ENCODE measurements at places on chromosomes 4 and X. TPM values are rescaled to one million over a fixed set of nuclear protein-coding genes. Genes with fewer than 3 reads are reported as not detected.

Gene GUF1
- total RNA-seq = 26.3 TPM

Gene PDCL2
- not detected for total RNA-seq

Gene SASH3
- total RNA-seq = not detected

Gene HOPX
- 3.1 TPM for total RNA-seq

Gene ARMCX5
- total RNA-seq = 19.9 TPM

Gene FGFBP2
- not detected for total RNA-seq

DNA sequence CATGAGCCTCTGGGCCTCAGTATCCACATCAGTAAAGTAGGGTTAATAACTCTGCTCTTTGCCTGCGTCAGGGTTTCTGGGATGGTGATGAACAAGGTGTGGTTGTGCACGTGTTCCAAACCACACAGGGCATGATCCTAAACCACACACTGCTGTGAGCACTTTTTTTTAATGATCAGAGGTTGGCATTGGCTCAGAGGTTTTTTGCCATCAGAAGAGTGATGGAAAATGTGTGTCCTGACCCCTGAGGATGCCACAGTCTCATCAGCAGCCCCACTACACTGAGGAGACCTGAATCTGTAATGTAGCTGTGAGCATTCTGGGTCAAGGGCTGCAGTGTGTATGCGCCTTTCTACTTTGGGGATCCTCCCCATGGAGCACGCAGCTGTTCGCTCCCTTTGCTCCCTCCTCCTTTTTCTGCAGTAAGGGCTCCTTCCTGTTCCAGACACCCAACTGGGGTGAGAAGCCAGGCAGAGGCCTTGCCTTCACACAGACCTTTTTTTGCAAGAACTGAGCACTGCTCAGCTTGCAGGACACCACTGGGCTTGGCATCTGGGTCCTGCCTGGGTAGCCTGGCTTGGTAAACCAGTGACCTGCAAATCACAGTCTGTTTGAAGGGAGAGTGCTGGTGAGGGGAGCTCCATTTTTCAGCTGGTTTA is 87.5 kb downstream of the MAMLD1 start:
- H3K27me3 ChIP-seq = no peaks in the 10 kb centered on the region
- H3K36me3 ChIP-seq = no peaks in the 10 kb centered on the region
- no peak for DNase-seq
- no peak overlapping the region for H3K4me3 ChIP-seq
- H3K27ac ChIP-seq = no peak overlapping the region
- H3K4me1 ChIP-seq = no peaks in the 10 kb centered on the region

GRCh38 chr4:62953752-62954151 is 1455.5 kb downstream of the TECRL start:
- no peaks in the 10 kb centered on the region for H3K4me1 ChIP-seq
- H3K27ac ChIP-seq = no peak overlapping the region
- no peaks in the 10 kb centered on the region for H3K27me3 ChIP-seq
- no peak overlapping the region for H3K4me3 ChIP-seq

DNA sequence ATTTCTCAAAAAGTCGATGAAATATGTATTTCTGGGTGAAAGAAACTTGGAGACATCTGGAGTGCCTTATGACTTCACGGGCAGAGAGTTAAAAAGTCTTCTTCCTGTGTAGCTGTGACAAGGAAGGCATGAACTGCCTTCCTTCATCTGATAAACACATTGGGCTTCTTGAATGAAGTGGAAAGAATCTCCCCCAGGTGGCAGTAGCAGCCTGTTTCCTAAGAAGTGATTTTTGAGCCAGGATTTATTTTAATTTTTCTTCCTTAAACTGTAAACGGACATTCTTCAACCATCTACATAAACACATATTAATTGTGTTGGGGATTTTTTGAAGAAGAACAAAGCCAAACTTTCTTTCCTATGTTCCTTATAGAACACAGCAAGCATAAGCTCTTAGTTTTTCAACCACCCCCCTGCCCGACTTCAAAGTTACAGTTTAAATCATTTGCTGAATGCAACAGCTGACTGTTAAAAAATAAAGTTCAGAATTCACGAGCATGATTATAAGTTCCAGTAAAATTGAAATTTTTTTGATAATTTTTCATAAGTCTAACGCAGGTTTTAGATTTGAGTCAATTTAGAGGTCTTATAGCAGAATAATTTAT is 980 bp upstream of the GIMD1 start:
- DNase-seq = no peak
- H3K27ac ChIP-seq = no peak overlapping the region
- H3K36me3 ChIP-seq = no peaks in the 10 kb centered on the region
- peaks cover 12% of the 10 kb centered on the region for H3K4me1 ChIP-seq

DNA sequence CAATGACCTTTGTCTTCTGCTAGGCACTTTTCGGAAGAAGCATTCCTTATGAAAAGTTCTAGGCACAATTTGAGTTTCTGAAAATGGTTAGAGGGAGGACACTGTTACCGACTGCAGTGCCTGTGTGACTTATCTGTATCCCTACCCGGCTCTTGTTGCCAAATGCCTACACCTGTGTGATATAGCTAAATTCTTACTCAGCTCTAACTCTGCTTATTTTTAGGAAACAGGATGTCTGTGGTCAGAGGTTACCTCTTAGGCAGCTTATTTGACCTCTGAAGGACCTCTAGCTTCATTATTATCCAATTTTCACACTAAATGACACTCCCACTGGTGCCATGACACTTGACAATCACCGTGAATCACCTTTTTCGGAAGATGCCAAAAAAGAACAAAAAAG is 561.1 kb upstream of the SMIM31 start:
- no peak overlapping the region for H3K27ac ChIP-seq
- H3K4me3 ChIP-seq = no peak overlapping the region

- H3K4me1 ChIP-seq = peaks cover 13% of the 10 kb centered on the region
- no peaks in the 10 kb centered on the region for H3K27me3 ChIP-seq
- DNase-seq = no peak
- peak overlapping the region; percentile 64 for H3K27ac ChIP-seq
- H3K36me3 ChIP-seq = no peaks in the 10 kb centered on the region
- H3K4me3 ChIP-seq = peak overlapping the region; percentile 42
Measured at GRCh38 chr4:96149894-96150293, 310.0 kb downstream of the PDHA2 start.

- no peaks in the 10 kb centered on the region for H3K36me3 ChIP-seq
- H3K27me3 ChIP-seq = no peaks in the 10 kb centered on the region
- no peak for DNase-seq
Measured at GRCh38 chr4:103754844-103755243, 35.1 kb upstream of the TACR3 start.

DNA sequence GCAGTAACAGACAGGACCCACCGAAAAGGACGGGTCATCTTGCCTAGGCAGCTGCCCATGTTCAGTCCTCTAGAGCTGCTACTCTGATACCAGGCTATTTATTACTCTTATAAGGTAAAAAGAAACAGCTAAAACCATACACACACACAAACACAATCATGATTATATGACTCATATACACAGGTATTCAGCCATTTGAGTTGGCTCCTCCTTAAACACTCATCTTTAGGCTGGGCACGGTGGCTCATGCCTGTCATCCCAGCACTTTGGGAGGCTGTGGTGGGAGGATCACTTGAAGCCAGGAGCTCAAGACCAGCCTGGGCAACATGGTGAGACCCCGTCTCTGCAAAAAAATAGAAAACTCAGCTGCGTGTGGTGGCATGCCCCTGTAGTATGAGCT is 76.6 kb downstream of the F11 start:
- no peaks in the 10 kb centered on the region for H3K4me1 ChIP-seq
- DNase-seq = no peak
- H3K27ac ChIP-seq = no peak overlapping the region
